ENCODE measurements at places on chromosomes 6 and 20.

DNA sequence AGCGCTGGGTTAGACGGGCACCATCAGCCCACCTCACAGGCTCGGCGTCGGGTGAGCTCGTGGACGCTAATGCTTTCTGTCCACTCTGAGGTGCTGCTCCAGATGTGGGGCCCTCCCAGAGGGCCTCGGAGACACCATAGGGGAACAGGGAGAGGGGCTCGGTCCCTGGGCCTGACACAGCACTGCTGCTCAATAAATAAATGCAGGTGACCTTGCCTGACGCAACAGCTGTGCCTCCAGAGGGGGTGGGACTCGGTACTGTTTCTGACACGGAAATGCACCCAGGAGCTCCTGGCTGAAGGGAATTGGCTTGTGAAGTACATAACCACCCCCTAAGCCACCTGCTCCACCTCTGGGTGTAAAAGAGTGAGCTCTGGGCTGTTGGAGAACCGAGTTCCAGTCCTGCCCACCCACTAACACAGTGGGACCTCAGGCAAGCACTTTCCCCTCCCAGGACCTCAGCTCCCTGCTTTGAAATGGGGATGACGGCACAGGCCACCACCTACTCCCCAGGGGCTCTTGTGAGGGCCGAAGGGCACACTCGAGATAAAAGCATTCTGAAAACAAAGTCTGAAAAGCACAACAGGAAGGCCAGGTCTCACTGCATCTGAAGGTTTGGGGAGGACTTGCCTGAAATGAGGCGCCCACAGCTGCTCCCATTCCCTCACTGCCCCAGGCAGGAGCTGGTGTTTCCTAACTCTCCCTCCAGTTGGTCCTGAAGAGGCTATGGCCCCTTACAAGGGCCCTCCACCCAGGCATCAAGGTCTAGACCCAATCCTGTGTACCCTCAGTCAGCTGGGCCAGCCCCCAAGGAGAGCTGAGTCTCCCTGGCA is 6.7 kb downstream of the KCNK15 start:
- no peak for DNase-seq

- DNase-seq: no peak
These were observed 186.0 kb upstream of the NOX3 start for GRCh38 chr6:155641603-155642002.

GRCh38 chr20:24546232-24546892 is 76.9 kb downstream of the SYNDIG1 start:
- no peak for DNase-seq

DNA sequence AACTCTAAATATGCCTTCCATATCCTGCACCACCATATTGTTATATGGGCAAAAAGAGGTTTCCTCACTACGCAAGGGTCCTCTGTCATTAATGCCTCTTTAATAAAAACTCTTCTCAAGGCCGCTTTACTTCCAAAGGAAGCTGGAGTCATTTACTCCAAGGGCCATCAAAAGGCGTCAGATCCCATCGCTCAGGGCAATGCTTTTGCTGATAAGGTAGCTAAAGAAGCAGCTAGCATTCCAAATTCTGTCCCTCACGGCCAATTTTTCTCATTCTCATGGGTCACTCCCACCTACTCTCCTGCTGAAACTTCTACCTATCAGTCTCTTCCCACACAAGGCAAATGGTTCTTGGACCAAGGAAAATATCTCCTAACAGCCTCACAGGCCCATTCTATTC is 30.3 kb upstream of the ZBTB22 start:
- DNase-seq: no peak

GRCh38 chr6:31568537-31568961 is 3.5 kb upstream of the LTA start:
- DNase-seq: no peak

DNA sequence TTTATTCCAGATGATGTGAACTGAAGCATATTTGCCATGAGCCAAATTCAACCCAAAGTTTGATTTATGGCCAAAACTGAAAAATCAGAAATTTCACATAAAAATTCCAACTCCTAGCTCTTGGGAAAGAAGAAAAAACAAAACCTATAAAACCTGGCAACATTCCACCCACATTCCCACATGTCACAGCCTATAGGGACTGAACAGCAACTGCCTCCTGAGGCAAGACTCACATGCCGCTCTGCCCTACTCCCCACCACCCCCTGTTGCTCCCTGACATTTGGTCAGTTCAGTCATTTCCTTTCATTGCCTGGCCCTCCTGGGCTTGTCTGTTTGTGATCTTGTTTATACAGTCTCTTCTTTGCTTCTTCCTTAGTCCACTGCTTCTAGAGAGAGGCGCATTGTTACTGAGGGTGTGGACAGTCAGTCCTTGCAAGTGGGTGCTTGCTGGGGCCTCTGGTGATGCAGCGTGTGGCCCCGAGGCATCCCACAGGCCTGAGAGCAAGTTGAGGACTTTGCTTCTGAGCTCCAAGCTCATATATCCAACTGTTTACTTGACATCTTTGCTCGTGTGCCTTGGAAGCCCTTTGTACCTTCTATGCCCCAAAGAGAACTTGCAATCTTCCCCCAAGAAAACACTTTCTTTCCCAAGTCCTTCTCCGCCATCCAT is 31.4 kb downstream of the NFATC2 start:
- no peak for DNase-seq

DNA sequence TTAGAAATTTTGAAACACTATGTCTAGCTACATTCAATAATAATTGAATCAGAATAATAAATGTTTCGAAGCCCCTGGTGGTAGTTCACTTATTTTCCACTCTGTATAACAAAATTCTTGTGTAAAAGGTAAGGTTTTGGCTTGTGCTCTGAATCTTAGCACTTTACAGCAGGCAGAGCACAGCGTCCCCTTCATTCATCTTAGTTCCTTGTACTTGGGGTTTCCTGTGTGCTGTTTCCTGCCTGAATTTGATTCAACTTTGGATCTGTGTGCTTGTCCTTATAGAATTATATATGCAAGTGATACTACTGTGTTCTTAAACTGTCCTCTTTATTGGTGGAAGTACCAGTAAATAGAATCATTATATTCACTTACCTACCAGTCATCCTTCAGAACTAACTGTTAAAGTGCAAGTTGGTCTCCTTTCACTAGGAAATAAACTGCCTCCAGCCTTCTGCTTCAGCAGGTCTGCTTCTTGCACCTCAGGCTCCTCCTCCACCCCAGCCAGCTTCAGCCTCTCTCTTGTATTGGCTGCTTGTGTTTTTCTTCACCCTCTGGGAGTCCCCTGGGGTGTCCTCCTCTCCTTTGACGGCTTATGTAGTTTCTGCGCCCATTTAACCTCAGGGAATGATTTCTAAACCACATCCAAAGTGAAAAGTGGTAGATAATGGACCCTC is 28.8 kb upstream of the TULP4 start:
- DNase-seq: no peak

- DNase-seq: no peak
These were observed 43.2 kb upstream of the OSTM1 start for GRCh38 chr6:108117427-108118358.

Data from stimulated activated CD4-positive, alpha-beta T cell treated with anti-CD3 and anti-CD28 coated beads, TNF-alpha, amount 100 ng/mL, for 48 hours (primary cell).